ENCODE measurements at places on chromosomes 11 and 22. TPM values are rescaled to one million over a fixed set of nuclear protein-coding genes. Genes with fewer than 3 reads are reported as not detected.

GRCh38 chr11:19453651-19454257, 213.0 kb upstream of the E2F8 start:
- DNase-seq, result no peak

DNA sequence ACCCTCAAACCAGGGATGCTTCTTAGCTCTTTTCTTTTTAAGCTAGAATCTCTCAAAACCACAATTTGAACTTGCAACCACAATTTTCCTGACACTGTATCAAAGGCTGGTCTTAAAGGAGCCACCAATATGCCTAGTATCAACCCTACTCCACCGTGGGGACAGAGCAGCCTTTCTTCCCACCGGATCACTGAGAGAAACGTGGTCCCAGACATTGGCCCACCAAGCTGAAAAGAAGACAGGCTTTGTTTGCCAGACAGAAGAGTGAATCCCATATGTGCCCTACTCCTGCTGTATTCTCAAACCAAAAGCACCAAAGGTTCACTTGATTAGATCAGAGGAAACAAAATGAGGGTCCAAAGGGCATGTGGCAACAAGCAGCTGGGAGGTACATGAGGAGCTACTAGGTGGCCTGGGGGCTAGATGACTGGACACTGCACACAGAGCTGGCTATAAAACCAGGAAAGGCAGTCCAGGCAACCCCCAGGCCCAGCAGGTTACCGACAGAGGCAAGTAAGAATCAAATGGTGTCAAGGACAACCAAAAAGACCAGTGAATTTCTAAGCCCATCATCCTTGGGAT, 3.6 kb upstream of the VWCE start:
- DNase-seq, result no peak

SAA4 gene
- 0.62 TPM for total RNA-seq

DNA sequence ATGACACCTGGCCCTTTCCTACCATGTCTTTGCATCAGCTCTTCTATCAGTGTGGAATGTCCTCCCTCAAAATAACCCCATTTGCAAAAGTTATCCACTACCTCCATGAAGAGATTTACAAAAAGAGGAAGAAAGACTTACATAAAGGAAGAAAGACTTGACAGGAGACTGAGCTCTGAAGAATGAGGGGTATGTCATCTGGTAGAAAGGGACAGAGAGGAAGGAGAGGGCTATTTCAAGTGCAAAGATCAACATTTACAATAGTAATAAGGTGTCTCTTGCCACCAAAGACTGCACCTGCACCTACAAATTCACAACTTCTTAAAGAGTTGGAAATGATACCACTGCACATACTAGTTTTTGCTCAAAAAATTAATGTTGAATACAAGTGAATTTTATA, 18.2 kb downstream of the PAK1 start:
- no peak for DNase-seq

DNA sequence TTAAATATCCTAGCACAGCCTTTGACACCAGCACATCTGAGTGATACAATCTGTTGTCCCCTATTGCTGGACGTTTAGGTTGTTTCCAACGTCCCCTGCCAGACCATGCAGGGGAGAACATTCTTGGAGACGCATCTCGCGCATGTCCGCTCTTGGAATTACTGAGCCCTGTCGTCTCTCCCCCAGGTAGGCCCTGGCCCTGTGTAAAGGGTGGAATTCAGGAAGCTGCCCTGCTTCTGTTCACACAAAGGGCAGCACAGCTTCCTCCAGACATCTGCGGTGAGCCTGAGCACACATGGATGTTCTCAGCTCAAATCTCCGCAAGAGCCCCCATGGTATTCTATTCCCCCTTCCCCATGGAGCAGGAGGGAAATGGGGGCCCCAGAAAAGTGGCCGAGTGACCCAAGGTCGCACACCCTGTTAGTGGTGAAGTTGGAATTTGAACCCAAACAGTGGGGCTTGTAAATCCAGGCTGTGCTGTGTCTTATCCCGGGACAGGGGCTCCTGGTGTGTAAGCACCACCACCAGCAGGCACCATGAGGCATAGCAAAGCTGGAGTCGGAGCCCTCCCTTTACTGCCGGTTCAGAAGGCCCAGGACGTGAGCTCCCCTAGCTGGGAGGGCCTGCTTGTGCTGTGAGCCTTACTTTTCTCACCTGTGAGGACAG, 5.0 kb upstream of the FGF19 start:
- DNase-seq, result no peak

DNA sequence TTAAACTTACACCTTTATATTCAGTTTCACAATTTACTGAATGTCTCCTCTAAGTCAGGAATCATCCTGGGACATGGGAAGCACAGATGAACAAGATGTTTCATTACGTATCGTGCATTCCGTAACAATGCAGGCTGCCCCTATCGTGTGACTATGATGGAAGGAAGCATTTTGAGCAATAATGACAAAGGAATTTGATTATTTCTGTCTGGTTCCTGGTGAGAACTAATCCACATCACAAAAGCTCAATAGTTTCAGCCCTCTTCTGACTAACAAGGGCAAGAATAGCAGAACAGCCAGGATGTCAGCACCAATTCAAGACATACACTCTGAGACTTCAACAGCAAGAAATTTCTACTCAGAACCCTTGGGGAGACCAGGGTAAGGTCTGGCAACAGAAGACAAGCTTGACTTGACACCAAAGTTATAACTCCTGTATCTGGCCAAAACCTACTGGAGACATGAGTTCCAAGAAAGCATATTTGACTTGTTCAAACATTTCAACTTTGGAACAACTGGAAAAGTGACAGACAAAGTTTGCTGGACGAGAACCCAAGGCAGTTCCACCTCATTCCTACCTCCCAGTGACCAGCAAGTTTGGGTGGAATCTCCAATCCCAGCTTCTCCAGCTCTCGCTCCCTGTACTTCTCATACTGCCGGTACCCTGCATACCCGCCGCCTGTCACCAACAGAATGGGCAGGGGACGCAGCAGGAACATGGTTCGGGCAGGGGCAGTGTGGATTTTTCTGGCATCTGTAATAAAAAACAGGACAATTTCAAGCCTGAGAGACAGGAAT, 14.3 kb downstream of the PISD start:
- no peak for DNase-seq
